Tongue (tissue), 3 donors: ENCODE measurements at places on chromosomes 16 and 17.
A peak's percentile ranks its signal among the peaks of the same experiment; 100 is the strongest.

DNA sequence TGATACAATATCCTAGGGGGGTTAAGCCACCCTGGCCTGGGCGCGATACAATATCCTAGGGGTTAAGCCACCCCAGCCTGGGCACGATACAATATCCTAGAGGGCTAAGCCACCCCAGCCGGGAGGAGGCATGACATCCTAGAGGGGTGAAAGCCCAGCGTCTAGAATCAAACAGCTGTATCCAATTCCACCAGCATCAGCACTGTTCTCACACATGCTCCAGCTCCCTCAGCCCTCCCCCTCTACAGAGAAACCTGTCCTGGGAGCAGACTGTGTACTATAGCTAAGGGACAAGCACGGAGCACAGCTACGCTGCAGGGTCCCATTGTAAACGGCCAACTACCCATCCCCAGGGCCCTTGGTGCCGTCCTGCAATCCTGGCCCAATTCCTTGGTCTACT lies 6.2 kb downstream of the GINS2 start:
- DNase-seq, result no peak

GRCh38 chr17:7408252-7408727 lies 645 bp downstream of the NLGN2 start:
- DNase-seq, result no peak

DNA sequence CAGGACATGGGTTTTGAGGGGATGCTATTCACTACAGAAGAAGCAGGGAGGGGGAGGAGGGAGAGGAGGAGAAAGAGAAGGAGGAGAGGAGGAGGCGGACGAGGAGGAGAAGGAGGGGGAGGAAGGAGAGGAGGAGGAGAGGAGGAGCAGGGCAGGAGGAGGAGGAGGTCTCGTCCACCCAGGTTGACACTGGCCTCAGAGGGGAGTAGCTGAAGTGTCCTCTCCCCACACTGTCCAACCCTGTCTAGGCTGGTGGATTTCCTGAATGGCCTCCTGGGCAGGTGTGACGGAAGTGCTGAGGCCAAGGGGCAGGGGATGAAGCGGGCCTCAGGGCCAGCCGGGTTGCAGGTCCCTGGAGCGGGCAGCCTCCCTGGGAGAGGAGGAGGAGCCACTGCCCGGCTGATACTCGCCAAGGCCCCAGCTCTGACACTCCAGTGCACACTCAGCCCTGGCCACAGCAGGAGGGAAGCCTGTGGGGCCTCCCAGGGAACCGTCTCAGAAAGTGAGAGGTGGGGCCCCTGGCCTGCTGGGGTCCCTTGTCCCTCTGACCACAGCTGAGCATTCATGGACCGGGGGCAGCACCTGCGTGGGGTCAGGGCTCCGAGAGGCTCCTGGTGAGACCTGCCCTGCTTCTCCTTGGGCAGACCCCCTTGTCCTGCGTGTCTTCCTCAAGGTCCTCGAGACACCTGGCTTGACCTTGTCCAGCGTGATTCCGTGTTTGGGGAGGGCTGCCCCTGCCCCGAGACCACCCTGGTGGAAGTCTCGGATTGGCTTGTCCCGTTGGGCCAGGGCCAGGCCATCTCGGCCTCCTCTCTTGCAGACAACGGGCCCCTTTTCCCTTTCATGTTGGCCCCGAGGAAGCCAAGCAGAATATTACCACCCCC lies 200.6 kb upstream of the CIBAR2 start:
- no peak for DNase-seq

DNA sequence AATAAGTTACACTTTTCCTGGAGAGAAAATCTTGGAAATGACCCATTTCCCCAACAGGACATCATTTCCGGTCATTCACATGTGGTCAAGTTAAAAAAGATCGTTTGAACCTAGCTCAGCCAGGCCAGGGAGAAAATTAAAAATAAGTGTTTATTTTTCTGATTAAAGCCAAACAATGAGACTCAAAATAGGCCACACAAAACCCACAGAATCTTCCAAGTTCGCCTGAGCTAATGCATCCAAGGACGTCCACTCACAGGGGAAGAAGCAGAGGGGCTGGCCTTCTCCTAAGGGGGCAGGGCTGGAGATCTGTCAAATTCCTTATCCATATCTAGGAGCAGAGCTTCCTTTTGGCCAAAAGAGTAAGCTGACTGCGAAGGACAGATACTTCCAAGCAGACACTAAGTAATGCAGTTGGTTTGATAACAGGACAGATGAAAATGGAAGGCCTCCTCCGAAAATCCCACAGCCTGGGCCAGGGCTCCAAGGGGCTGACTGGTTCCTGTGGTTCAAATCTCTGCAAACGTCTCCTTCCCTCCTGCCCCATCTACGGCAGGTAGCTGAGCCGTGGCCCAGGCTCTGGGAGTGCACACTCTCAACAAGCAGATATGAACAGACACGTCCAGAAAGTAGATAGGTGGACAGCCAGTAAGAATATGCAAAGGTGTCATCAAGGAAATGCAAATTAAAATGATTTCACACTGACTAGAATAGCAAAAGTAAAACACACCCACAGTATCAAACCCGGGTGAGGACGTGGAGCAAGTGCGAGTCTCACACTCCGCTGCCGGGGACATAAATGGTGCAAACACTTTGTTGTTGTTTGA lies 98.5 kb downstream of the MRM3 start:
- DNase-seq, result no peak

DNA sequence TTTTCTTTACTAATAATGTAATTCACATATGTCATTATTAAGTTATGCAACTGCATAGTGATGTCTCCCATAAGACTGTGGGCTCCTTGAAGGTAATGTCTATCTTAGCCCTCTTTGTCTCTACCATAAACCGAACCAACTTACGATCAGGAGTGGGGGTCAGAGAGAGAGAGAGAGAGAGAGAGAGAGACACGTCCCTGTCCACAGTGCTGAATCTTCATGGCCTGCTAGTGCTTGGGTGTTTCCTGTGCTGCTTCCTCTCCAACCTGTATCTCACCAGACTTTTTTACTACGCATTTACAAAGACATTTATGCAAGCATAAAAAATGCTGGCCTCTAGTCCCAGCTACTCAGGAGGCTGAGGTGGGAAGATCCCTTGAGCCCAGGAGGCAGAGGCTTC lies 52.2 kb upstream of the HAPSTR1 start:
- no peak for DNase-seq

GRCh38 chr17:9520649-9521048 lies 55.0 kb downstream of the STX8 start:
- DNase-seq, result no peak

GRCh38 chr17:43468691-43469139 lies 15.1 kb upstream of the DHX8 start:
- peak; percentile 56 for DNase-seq

DNA sequence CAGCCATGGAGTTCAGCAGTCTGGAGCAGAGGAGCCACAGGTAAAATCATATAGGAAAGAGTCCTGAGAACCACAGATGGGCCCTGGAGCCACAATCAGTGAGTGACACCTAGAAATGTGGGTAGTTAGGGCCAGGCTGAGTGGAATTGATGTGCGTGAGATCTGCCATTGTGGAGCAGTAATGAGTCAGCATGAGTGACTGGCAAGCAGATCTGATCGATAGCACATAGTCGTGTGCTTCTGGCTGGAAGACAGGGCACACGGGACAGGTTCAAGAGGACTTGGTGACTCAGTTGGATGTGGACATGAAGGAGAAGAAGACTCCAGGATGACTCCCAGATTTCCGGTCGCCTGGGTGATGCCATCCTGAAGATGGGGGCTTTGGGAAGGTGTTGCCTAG lies 12.3 kb downstream of the ADORA2B start:
- no peak for DNase-seq

- no peak for DNase-seq
Observed at GRCh38 chr16:58451265-58451689, 48.7 kb upstream of the NDRG4 start.

GRCh38 chr17:29557739-29558116 lies 9.1 kb downstream of the ABHD15 start:
- DNase-seq, result no peak
